ENCODE measurements at places on chromosomes 4 and X.
A peak's percentile ranks its signal among the peaks of the same experiment; 100 is the strongest.

DNA sequence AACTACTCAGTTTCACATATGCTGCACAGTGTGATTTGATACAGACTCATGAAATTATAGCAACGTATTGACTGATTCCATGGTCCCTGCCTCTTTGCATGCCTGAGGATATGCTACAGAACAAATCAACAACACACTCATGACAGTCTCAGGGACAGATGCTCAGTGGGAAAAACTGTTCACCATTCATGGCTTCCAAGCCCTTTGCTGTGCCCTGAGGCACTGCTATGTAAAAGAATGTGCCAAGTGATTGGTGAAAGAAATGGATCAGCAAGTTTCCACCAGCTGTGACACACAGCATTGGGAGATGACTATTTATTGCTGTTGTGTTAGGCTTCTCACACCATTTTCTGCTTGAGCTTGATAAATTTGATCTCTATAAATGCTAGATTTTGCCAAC lies 825.6 kb upstream of the INTU start:
- DNase-seq: no peak

- DNase-seq: peak; percentile 20
Measured at GRCh38 chr4:102477657-102478056, 23.5 kb upstream of the NFKB1 start.

GRCh38 chr4:90112715-90113114 lies 14.5 kb upstream of the CCSER1 start:
- DNase-seq: no peak

GRCh38 chr4:114563536-114564315 lies 34.9 kb upstream of the UGT8 start:
- DNase-seq: no peak

GRCh38 chr4:105422207-105422920 lies 51.5 kb downstream of the PPA2 start:
- DNase-seq: no peak

DNA sequence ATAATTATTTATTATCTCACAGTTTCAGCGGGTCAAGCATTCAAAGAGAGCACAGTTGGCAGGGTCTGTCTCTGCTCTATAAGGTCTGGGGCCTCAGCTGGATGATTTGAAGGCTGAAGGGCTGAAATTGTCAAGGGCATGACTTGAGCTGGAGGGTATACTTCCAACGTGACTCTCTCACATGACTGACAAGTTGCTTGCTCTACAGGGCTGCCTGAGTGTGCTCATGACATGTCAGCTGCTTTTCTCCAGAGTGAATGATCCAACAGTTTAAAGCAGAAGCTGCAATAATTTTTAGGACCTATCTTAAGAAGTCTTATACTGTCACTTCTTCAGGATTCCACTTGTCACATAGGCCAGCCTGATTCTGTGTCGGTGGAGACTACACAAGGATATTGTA lies 51.2 kb downstream of the TIGD2 start:
- no peak for DNase-seq

GRCh38 chr4:76276813-76277212 lies 25.3 kb downstream of the FAM47E start:
- no peak for DNase-seq

DNA sequence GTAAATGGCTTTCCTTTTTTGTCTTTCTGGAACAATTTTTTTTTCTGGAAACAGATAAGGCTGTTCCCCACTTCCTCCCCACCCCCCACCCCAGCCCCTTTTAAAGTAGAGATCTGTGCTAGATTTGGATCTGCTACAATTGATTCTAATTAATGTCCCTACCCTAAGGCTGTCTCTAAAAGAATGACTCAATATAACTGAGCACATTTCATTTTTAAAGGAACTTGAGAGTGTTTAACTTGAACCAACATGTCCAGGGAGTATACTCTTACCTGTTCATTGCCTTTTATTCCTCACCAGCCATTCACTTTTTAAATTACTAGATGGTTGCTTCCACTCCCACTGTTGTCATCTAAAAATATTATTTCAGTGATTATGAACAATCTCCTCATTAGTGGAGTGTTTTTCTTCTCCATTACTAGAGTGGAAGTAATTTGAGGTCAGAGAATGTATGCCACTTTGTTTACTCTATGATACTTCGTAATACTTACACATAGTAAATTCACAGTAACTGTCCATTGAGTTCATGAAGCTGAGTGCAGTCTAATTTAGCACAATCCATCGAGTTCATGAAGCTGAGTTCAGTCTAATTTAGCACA lies 14.1 kb upstream of the CNOT6L start:
- no peak for DNase-seq

GRCh38 chr4:148015058-148015457 lies 283.2 kb downstream of the ARHGAP10 start:
- no peak for DNase-seq

DNA sequence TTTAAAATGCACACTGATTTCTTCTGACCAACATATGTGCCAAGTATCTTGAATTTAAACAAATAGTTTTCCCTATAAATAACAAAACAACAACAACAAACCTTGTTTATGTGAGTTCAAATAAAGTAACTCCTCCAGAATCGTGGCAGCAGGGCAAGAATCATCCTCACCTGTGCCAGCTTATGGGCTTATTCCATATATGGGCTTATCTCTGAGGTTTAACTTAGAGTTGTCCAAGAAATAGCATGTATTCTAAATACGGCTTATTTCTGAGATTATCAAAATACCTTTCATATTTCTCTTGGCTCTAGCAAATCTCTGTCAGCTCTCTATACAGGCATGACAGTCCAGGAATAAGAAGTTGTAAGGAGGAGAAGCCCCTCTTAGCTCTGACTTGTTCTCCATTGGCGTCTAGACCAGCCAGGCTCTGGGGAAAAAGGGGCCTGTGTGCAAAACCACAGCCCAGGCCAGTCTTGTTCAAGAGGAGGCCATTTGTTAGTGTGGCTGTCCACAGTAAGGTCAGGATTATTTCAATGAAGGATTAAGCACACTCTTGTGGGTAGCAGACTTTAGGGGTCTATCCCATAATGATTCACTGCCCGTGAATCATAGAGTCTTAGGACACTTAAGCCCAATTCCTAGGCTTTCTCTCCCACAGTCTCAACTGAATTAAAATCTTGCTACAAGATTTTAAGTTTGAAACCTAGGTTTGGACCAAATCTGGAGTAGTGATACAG lies 63.2 kb downstream of the FRAS1 start:
- no peak for DNase-seq

- DNase-seq: no peak
Measured at GRCh38 chrX:102808336-102808735, 87.8 kb downstream of the GPRASP3 start.

DNA sequence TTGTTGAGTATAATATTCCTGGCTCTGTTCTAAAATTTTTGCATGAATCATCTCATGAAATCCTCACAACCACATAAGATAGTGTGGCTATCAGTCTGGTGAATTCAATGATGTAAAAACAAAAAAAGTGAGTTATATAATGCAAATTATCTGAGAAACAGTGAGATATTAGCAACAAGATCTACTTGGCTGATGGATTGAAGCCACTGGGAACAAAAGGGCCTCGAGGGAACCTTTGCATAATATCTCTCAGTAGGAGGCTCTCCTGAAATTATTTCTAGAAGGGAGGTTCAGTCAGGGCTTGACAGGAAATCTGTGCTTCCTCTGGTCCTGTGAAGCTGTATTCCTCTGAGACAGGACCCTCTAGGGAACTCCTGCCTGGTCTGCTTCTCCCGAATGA lies 30.1 kb upstream of the NUP54 start:
- DNase-seq: no peak

- no peak for DNase-seq
Measured at GRCh38 chrX:40004921-40005291, 92.9 kb downstream of the BCOR start.

DNA sequence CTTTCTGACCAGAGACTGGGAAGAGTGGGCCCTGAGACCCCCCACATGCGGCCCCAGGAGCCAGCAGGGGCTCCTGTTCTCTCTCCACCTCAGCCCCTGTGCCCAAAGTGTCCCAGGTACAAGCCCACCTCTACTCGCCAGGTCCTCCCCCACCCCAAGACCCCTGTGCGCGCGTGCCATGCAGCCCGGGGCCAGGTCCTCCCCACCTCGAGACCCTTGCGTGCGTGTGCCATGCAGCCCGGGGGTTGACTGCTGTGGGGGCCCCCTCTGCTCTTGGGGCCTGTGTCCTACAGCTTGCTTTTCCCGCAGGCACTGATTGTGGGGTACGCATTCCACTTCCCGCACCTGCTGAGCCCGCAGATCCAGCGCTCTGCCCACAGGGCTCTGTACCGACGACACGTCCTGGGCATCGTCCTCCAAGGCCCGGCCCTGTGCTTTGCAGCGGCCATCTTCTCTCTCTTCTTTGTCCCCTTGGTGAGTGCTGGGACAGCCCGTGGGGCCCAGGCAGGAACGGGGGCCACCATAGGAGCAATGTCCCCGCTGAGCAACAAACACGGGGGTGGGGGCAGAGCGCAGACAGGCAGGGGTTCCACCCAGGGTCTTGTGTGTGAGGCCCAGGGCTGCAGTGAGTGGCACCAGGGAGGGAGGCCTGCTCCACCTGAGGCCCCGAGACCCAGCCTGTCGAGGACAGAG lies 20.3 kb downstream of the DGKQ start:
- no peak for DNase-seq

DNA sequence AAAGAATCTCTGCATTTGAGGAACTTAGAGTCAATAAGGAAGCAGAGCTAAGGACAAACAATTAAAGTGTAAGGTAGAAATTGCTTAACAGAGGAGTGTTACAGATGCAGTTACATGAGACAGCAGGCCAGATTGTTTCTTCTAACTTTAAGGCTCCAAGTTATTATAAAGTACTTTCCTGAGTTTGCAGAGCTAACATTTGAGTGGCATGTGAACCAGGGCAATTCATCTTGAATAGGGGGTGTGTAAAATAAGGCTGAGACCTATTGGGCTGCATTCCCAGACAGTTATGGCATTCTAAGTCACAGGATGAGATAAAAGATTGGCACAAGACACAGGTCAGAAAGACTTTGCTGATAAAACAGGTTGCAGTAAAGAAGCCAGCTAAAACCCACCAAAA lies 7.6 kb upstream of the LNX1 start:
- no peak for DNase-seq

GRCh38 chr4:163591614-163592020 lies 97.1 kb downstream of the TMA16 start:
- DNase-seq: no peak

- DNase-seq: no peak
Measured at GRCh38 chr4:55396308-55397125, 760 bp downstream of the TMEM165 start.

DNA sequence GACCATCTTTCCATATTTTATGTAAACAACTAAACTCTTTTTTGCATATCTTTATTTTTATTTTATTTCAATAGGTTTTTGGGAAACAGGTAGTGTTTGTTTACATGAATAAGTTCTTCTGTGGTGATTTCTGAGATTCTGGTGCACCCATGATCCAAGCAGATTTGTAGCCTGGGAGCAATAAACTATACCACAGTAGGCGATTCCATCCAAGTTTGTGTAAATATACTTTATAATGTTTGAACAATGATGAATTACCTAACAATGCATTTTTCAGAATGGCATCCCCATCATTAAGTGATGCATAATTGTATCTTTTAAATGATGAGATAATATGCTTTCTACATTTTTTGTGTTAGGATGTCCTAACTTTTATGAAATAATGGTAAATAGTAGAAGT lies 39.2 kb upstream of the CYSLTR1 start:
- DNase-seq: no peak

GRCh38 chr4:66275411-66276038 lies 605.2 kb upstream of the EPHA5 start:
- no peak for DNase-seq

DNA sequence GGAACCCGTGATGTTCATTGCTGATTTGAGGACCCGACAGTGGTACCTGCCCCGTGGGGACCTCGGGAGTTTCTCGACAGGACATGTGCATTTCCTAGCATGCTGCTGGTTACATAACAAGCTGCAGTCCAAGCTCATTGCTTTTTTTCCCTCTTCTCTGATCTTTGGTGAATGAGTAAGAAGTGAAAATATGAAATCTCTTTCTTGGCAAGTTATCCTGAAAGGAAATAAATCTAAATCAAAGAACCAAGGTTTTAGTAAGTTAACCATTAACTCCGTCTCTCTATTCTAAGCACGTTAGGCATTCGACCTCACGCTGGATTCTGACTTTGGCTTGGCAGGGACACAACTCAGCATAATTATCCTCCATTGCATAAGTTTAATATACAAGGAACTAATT lies 86.6 kb downstream of the STK32B start:
- peak; percentile 8 for DNase-seq

DNA sequence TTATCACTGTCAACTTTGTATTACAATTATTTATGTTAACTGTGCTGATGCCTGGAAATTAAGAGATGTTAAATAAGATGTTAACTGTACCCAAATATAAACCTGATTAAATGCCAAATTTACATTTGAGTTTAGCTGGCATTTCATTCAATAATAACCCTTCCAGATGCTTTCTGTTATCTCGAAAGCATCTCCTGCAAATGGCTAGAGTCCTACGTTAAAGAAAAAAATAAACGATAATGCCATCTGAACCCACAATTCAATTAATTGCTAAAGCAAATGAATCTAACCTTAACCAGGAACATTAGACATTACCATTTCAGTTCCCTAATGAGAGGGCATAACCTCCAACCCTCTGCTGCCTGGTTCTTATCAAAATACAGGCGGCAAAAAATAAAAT lies 145.0 kb downstream of the ADAMTS3 start:
- no peak for DNase-seq

- DNase-seq: no peak
Measured at GRCh38 chrX:13367950-13368349, 48.1 kb upstream of the ATXN3L start.

DNA sequence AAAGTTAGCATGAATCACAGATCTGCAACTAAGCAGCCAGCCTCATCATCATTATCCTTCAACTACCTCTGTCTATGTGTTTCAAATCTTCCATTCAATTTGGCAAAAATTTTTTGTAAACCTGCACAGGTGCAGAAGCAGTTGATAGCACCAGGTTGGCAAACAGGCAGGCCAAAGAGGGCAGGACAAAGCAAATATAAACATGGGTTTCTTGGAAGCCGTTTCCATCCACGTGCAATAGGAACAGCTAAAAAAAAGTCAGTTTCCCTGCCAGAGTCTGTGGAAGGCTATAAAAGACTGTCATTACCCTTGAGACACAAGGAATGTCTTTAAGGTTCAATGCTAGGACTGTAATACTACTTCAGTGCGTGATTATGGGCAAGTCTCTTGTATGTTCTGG lies 253.2 kb downstream of the PDHA2 start:
- DNase-seq: no peak

GRCh38 chr4:5785806-5786680 lies 75.0 kb downstream of the EVC start:
- peak; percentile 66 for DNase-seq

- DNase-seq: no peak
Measured at GRCh38 chrX:53660004-53660403, 26.5 kb downstream of the HUWE1 start.

GRCh38 chr4:141705747-141706377 lies 69.5 kb downstream of the IL15 start:
- DNase-seq: no peak

DNA sequence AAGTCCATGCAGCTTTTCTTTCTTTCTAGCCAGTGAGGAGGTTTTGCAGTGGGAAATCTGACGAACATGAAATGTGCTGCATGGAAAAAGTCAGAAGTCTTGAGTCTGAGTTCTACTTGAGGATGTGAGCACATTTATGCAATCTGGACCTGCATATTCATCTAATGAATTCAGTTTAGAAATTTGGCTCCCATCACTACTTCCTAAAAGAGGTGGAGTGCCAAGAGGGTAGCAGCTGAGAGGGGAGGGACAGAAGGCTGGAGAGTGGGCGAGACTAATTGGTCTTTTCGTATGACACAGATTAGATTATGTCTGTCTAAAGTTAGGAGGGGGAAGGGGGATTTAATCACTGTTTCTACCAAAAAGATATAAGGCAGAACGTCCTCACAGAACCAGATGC lies 535.9 kb downstream of the IQCM start:
- no peak for DNase-seq

Measured in AG09319 (cell line).